ENCODE measurements at places on chromosomes 7 and 10.

- DNase-seq = no peak
Measured at GRCh38 chr7:157690058-157690832, 353.4 kb downstream of the DNAJB6 start.

DNA sequence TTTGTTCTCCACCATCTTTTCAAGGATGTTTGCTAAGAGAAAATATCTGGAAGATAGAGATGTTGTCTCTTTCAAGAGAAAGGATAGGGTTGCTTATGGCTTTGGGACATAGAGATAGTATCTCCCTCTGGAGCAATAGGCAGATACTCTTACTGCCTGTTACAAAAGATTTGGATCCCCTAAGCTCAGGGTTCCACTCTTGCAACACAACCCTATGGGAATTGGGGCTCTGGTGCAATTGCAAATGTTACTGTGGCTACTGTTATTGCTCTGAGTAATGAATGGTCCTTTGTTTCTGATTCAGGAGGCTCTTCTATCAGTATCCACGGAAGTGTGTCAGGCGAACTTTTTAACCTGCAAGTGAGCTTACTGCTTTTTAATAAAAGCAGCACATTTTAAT, 88.8 kb downstream of the GPR85 start:
- no peak for DNase-seq

DNA sequence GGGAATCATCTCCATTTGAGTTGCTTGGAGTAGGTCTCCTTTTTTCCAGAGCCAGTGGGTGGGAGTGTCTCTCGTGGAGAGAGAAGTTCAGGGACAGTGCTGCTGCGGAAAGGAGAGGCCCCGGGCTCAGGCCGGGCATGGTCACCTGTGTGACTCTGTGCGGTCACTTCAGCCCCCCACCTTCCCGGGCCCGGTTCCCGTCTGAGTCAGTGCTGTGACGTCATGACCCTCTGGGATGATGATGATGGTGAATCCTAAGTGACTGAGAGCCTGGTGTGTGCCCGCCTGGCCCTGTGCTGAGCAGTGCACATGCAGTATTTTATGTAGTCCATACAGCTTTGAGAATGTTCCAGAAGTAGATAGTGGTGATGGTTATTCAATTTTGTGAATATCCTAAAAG, 32.6 kb upstream of the AP5Z1 start:
- DNase-seq = no peak

DNA sequence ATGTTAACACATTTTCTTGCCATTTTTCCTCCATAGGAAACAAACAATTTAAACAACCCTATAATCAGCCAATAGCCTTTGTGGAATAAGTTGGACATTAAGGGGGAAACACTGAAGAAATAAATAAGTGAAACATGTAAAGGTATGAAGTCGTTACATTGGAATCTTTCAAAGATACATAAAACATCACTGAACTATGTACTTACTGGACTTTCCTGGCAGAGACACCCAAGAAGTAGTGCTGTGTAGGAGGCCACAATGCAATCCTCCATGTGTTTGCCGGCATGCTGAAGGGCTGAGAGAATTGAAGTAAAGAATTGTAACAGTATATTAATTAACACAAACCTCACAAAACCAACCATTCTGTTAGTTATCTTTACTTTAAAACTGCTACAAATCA, 76.5 kb upstream of the GRID1 start:
- DNase-seq = no peak

GRCh38 chr7:17915796-17916195, 24.5 kb downstream of the SNX13 start:
- no peak for DNase-seq

DNA sequence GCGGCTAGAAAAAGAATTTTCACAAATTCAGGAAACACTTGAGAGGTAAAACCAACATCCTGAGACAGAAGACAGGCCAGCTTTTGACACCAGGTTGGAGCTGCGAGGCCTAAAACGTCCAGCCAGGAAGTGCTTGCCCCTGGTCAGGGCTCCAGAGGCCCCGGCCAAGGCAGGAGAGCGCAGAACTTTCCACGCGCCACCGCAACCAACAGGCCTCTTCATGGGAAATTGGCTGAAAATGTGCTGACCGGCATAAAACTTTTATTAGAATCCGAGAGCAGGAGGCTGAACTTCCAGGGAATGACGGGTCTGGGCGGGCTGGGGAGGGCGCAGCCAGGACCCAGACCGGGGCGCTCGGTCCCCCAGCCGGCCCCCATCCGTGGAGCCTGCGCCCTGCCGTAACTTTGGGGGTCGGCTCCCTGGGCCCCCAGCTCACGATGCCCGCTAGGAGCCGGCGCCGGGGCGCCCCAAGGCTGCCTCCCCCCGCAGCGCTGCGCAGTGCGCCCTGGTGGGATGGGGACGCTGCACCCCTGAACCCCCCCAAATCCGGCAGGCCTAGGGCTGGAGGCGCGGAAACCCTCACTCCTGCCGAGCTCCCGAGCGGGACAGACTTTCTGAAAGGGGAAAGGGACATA, 414.0 kb upstream of the MKI67 start:
- no peak for DNase-seq

DNA sequence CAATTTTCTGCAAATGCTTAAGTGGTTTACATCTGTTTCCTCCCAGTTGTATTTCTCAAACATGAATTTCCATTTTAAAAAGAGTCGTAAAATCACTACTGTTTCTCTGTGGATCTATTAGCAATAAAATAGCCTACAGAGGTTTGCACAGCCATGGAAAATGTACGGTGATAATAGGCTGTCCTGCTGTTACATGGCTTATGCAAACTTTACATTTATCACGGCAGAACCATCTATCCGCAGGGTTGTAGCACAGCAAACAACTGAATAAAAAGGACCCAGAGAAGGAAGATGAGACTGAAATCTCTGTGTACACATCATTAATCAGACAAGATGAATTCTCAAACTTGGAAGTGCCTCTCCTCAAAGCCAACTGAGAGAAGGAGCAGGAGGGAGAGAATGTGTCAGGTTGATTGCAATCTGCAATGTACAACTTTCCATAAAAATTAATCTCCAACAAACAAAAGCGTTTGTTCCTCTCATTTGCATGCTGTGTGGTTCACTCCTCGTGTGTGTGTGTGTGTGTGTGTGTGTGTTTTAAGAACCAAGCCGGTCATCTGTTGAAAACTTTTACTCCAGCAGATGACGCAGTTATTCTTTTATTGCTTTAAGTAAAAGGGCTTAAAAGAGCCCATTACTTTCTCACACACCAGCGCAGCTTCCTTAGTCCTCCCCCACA, 279.3 kb downstream of the SKAP2 start:
- no peak for DNase-seq

DNA sequence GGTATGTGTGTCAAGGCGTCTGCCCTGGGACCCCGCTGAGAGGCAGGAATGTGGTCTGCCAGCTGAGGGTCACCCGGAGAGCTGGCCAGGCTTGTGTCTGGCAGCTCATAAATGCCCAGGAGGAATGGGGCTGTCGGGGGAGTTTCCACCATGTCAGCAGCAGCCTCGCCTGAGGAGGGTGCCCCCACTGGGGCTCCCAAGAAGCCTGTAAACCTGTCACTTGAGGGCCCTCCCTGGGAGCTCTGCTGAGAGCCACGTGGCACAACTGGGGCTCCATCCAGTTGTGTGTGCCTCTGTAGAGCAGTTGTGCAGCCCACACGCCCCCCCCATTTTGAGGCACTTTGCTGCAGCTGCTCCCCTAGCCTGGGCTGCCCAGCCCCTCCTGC, 70.6 kb downstream of the NEURL1 start:
- no peak for DNase-seq

DNA sequence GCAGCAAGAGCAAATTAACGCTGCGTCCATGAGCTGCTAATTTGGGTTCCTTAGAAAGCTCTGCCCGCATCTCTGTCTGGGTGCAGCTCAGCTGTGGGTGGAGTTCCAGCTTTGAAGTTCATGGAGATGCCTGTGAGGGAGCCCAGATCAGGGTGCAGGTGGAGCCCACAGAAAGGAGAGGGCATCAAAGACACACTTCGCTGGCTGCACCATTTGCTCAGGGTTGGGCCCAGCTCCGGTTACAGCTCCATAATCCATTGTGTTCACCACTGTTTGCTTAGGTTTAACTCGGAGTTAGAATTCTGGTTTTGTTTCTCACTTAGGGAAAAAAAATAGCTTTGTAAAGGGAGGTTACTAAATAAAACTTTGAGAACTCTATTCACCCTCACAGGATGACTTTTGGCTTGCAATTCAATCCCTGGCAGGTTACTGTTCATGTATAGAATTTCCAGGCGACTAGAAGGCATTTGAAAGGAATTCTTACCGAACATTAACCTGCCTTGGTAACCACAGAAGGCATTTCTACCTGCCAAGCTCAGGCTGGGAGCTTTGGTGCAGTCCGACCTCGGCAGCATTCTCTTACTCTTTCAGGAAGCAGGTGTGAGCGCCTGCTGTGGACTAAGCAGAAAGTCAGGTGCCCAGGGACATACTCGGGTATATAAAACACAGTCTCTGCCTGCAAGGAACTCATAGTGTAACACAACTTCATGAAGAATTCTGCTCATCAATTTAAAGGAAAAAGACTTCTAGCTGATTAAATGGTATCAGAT, 179.5 kb upstream of the RNF32 start:
- no peak for DNase-seq

DNA sequence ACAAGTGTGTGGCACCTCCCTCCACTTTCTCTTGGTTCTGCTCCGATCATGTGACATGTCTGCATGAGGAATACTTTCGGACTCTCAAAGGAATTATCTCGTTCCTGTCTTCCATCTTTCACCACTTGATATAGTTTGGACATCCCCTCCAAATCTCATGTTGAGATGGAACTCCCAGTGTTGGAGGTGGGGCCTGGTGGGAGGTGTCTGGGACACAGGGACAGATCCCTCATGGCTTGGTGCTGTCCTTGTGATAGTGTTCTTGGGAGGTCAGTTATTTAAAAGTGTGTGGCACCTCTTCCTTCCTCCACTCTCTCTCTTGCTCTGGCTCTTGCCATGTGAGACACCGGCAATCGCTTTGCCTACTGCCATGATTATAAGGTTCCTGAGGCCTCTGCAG, 166.4 kb downstream of the GFRA1 start:
- no peak for DNase-seq

DNA sequence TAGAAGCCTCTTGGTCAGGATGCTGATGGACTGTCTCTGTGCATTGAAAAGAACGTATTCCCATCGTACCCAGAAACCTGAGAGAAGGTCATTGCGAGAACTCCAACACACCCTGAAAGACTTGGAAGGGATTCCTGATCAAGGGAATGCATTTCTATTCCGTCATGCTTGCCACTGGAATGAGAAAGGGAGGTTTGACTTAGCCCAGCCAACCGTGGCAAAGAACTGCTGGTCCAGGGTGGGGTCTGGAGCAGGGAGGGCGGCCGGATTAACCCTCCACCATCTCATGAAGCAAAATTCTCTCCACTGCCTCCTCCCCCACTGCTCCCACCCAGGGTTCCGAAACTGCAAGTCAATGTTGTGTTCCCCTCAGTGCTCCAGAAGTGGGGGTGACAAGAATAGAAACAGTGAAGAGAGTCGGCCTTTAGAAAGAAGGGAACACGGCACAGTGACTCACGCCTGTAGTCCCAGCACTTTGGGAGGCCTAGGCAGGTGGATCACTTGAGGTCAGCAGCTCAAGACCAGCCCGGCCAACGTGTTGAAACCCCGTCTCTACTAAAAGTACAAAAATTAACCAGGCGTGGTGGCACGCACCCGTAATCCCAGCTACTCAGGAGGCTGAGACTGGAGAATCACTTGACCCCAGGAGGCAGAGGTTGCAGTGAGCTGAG, 137.5 kb upstream of the MGMT start:
- DNase-seq = no peak

DNA sequence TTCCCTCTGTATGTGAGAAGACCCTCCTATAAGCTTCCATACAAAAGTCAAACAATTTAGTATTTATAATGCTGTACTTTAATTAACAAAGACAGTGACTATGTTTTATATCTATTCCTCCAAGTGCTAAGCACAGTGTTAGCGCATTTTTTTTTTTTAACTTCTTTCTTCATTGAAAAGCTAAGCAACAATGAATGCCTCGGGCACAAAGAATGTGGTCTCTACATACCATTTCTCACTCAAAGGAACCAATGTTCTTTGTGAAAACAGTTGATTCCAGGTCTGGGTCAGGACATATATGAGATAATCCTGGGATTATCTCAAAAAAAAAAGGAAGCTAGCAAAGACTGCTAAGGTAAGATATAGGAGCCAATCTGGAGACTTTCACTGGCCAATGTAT, 26.2 kb upstream of the REEP3 start:
- DNase-seq = no peak

GRCh38 chr7:5541087-5541992, 117.7 kb upstream of the TNRC18 start:
- DNase-seq = no peak

DNA sequence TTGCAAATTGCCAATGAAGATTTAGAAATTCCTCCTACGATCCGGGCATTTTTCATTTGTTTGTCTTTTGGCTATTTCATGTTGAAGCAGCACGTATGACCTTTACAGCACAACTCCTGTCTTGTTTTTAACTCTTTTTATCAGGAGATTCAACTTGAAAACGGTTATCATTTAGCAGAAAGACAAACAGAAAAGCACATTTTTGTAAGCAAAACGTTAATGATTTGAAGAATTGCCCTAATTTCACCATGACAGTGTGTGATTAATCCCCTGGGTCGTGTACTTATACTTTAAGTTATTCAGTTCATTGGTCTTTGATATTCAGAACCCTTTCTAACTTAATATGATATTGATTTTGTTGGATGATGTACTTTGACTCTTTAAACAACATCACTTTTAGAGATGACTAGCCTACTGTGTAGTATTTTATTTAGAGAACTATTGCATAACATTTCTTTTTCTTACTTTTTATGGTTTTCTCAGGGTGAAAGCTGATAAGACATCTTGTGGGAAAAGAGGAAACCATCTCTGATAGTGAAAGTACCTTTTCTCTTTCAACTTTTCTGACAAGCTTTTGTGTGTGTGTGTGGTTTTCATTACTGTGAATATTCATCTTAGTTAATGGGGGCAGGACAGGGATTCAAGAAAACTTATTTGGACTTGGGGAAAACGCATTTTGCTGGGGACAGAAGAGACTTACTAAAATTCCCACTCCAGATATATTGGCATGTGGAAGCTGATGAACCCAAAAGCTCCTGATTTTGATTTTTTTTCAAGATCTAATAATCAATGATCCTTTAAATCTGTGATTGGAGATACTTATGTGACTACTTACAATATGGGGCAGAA, 8.1 kb downstream of the HHEX start:
- DNase-seq = no peak

- DNase-seq = no peak
Measured at GRCh38 chr7:41693150-41693997, 9.5 kb downstream of the INHBA start.

DNA sequence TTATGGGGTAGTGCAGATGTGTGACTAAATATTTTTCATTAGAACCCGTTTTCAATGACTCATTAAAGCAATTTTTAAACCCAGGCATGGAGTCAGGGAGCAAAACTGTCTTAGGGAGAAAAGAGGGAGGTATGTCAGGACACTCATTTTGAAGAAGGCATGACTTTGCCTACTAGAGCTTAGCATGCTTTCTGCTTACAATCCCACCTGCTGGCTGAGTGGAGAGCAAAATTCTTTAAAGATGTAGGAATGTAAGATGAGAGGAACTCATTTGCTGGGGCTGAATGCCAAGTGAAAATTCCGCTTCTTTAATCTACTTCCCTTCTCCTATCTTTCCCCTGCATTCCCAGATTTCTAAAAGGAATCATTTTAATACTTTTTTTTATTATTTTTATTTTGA, 232.6 kb downstream of the GALNT17 start:
- DNase-seq = no peak

Data from Caco-2 (cell line).